Stimulated activated CD4-positive, alpha-beta T cell treated with anti-CD3 and anti-CD28 coated beads, TNF-alpha, amount 100 ng/mL, for 4 hours (primary cell): ENCODE measurements at places on chromosomes 3 and 15.

DNA sequence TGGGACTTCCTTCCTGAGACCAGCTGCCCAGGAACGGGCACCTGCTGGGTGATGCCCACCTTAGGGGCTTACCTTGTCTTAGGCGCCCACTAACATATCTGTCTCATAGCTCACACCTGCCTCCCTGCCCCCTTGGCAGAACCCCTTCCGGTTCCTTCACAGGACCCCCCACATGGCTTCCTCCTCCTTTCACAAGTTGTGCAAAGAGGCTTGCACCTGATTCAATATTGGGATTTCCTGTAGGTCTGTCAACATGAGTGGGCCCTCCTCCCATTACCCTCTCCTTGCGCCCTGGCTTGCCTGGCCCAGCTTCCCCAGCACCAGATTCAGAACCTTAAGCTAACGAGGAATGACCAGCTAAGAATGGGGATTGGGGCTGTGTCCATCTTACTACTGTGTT is 633 bp downstream of the THPO start:
- DNase-seq = no peak

DNA sequence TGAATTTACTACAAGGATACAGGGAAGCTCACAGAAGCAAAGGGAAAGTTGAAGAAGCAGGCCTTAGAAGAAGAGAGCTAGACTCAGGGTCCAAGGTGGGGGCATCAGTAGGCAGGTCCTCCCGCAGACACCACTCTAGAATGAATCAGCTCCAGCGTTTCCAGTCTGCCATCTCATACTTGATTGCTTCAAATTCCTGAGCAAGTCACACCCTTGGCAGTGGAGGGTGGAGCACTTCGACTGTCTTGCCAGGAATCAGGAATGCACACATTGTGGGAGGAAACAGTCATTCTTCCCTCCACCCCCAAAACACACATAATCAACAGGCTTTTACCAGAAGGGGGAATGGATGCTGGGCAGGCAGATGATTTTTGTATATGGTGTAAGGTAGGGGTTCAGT is 78.5 kb downstream of the CHCHD6 start:
- no peak for DNase-seq

GRCh38 chr3:65153850-65154512 is 466.2 kb upstream of the ADAMTS9 start:
- DNase-seq = no peak

- DNase-seq = no peak
Observed at GRCh38 chr15:51368751-51369450, 27.4 kb downstream of the GLDN start.

GRCh38 chr3:11721479-11721878 is 77.8 kb upstream of the VGLL4 start:
- no peak for DNase-seq

- no peak for DNase-seq
Observed at GRCh38 chr3:177538048-177538749, 340.9 kb upstream of the TBL1XR1 start.

- DNase-seq = no peak
Observed at GRCh38 chr15:82882273-82882928, 70.1 kb downstream of the HOMER2 start.

DNA sequence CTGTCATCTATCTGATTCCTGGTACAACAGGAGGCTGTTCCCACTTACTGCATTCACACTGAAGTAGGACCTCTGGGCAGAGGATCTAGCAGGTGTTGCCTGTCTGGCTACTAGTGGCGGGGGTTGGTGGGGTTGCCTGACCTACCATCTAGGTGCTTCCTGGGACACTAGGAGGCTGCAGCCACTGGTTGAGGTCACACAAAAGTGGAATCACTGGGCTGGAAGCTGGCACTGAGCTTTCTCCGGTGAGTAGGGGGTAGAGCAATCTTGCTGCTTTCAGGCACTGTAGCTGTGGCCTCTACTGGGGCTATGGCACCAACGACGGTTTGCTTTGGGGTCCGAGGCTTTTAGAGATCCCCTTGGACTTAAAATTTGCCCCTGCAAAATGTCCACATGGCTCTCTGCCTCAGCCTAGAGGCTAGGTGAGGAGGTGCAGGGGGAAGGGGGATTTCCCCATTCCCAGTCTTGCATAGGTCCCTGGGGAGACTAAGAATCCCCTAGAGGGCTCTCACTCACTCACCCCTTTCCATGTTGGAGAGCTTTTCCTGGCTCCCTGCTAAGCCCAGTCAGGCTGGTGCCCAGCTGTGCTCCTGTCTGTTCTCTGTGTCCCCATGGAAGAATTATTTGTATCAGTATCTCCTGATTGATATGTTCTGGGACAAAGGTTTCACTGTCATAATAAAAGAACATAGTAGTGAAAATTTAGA is 397.7 kb upstream of the EPHA6 start:
- no peak for DNase-seq

GRCh38 chr3:52029053-52029452 is 27.3 kb downstream of the DUSP7 start:
- no peak for DNase-seq

GRCh38 chr15:56919609-56920366 is 1.3 kb downstream of the TCF12 start:
- DNase-seq = no peak

DNA sequence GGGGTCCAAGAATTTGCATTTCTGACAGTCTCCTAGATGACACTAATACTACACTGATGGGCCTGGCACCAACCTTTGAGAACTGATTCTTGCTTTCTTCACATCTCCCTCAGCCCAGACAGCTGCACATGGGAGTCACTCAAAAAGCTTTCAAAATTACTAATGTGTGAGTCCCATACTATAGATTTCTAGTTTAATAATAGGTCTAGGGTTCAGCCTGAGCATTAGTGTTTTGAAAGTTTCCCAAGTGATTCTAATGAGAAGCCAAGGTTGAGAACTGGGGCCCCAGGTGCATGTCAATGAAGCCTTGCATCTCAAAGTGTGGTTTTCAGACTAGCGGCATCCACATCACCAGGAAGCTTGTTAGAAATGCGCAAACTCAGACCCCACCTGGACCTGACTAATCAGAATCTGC is 159.9 kb upstream of the CMC1 start:
- DNase-seq = no peak

- DNase-seq = no peak
Observed at GRCh38 chr15:52295421-52296001, at the start of gene MYO5C. Gene MYO5C, minus strand, starts transcription at chr15:52295804. Its CDS starts 168 bp downstream, at chr15:52295636.
